Melanocyte of skin (primary cell): ENCODE measurements at places on chromosomes 7 and 10. TPM values are rescaled to one million over a fixed set of nuclear protein-coding genes. Genes with fewer than 3 reads are reported as not detected.

The PAPOLB gene
- total RNA-seq: under 0.01 TPM in 2 replicates

The NANOS1 gene
- total RNA-seq: 0.67 and 0.77 TPM in 2 replicates

The ZNF117 gene
- 1.00 and 2.8 TPM in 2 replicates for total RNA-seq

The AOC1 gene
- not detected in 2 replicates for total RNA-seq

The EVX1 gene
- total RNA-seq: not detected in 2 replicates

The KCNH2 gene
- not detected in 2 replicates for total RNA-seq

The HYAL4 gene
- total RNA-seq: not detected in 2 replicates

The SSBP1 gene
- total RNA-seq: 74.0 and 125 TPM in 2 replicates

The MYOZ1 gene
- not detected in 2 replicates for total RNA-seq

The ASAH2 gene
- total RNA-seq: 0.67 and 1.9 TPM in 2 replicates

The STAG3 gene
- 1.2 and 1.7 TPM in 2 replicates for total RNA-seq

The UCMA gene
- not detected in 2 replicates for total RNA-seq

The TRIM24 gene
- total RNA-seq: 7.3 and 8.3 TPM in 2 replicates

The NUDT1 gene
- 31.6 and 40.7 TPM in 2 replicates for total RNA-seq

The HTR5A gene
- total RNA-seq: 0.15 TPM in 1 of 2 replicates, not detected in the other

The ANLN gene
- total RNA-seq: 54.9 and 69.5 TPM in 2 replicates

The GNGT1 gene
- not detected in 2 replicates for total RNA-seq

The CARD11 gene
- 0.36 TPM in 1 of 2 replicates, not detected in the other for total RNA-seq

The MALSU1 gene
- total RNA-seq: 84.3 and 92.7 TPM in 2 replicates

The H2BK1 gene
- not detected in 2 replicates for total RNA-seq

The TLX1 gene
- not detected in 2 replicates for total RNA-seq

The APBB1IP gene
- total RNA-seq: not detected in 2 replicates

The WDR86 gene
- 0.69 TPM in 1 of 2 replicates, not detected in the other for total RNA-seq

The KAZALD1 gene
- 0.69 and 1.5 TPM in 2 replicates for total RNA-seq

The GPR146 gene
- total RNA-seq: 2.1 and 2.5 TPM in 2 replicates

The CALN1 gene
- under 0.01 TPM in 1 of 2 replicates, not detected in the other for total RNA-seq

The TRIP6 gene
- total RNA-seq: 94.7 and 102 TPM in 2 replicates

The SMO gene
- total RNA-seq: 13.3 and 14.0 TPM in 2 replicates

The MYH16 gene
- not detected in 2 replicates for total RNA-seq

The BAIAP2L1 gene
- total RNA-seq: 14.8 and 24.0 TPM in 2 replicates

The AKR1C8 gene
- not detected in 2 replicates for total RNA-seq

The HOXA2 gene
- not detected in 2 replicates for total RNA-seq

The SEMA3E gene
- total RNA-seq: not detected in 2 replicates

The LRRC18 gene
- not detected in 2 replicates for total RNA-seq

The LBX1 gene
- total RNA-seq: not detected in 2 replicates

The DUSP5 gene
- 8.2 and 8.7 TPM in 2 replicates for total RNA-seq
